Upper lobe of right lung (tissue), 1 donor: ENCODE measurements at places on chromosomes 7 and 10.

DNA sequence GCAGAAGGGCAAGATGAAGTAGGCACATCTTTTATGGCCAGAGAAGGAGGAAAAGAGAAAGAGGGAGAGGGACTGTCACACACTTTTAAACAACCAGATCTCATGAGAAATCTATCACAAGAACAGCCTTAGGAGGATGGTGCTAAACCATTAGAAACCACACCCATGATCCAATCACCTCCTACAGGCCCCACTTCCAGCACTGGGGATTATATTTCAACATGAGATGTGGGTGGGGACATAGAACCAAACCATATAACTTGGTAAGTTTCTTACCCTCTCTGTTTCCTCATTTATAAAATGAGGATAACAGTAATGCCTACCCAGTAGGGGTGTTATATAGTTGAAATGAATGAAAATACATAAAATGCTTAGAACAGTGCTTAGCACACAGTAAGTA lies 66.0 kb downstream of the CHCHD3 start:
- no peak for DNase-seq

DNA sequence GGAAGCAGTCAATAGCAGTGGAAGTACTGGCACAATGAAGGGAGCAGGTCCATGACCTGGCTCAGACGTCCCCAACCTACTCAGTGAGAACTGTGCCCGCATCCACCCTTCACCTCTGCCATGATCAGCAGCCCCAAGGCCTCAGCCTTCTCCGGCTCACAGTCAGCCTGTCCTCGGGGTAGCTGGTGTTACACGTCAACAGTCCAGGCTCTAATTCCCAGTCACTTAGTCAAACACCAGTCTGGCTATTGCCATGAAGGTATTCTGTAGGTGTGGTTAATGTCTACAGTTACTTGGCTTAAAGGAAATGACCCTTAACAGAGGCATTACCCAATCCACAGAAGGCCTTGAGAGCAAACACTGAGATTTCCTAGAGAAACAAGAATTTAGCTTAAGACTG lies 49.1 kb downstream of the GRB10 start:
- DNase-seq = no peak

DNA sequence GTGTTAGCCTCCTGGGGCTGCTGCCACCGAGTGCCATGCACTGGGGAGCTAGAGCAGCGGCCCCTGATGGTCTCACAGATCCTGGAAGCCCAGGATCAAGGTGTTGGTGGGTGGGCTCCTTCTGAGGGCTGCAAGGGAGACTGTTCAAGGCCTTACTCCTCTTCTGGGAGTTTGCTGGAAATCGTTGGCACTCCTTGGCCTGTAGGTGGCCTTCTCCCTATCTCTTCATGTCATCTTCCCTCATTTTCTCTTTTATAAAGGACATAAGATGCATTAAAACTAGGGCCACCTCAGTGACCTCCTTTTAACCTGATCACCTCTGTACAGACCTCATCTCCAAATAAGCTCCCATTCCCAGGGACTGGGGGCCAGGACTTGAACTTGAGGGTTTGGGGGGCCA lies 27.0 kb upstream of the ZNF862 start:
- no peak for DNase-seq

- peak; percentile 51 for DNase-seq
Measured at GRCh38 chr10:79024296-79024695, 44.5 kb upstream of the ZMIZ1 start.

DNA sequence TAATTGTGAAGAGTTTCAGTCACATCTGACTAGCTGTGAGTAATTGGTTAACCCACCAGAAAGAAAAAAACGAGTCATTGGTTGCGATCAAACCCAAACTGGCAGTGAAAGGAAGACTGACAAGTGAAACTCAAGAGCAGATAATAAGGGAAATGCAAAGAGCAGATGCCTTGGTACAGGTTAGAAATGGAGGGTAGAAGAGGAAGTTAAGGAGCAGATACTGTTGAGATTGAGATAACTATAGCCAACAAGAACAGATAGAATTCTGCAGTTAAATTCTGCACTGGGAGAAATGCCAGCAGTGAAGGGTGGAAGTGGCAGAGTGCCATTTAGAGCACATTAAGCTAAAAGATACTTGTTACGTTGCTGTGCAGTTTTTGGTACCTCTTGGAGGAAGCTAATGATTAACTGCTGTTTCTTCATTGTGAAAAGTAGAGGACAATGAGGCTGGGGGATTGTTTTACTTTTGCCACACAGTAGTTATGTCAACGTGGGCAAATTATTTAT lies 65.8 kb downstream of the CDK13 start:
- DNase-seq = no peak

DNA sequence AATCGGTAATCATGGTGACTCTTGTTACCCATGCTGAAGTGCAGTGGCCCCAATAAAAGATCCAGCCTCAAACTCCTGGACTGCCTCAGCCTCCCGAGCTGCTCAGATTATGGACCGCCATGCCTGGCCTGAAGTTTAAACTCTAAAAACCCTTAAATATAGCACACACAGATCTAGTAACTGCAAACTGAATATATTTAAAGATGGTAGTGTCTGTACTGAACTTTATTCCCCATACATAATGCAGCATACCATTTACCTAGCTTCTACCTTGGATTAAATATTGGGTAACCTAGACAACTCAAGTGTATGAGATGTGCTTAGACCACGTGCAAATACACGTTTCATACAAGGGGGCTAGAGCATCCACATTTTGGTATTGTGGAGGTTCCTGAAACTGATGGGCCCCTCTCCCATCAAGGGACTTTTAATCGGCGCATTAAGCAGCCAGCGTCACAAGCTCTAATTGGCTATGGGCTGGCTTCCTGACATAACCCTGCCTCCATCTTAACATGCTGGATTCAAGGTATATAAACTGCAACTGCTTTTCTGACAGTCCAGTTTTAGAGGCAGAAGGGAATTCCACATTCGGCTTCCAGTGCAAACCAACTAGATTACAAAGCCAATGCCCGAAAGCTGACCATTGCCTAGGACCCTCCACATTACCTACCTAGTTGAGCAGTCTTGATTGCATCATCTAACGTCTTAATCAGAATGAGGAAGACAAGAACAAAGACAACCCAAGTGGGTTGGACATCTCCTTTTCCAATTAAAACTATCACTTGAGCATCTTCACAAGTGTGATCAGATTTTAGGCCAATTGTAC lies 13.0 kb downstream of the HNRNPA2B1 start:
- no peak for DNase-seq

DNA sequence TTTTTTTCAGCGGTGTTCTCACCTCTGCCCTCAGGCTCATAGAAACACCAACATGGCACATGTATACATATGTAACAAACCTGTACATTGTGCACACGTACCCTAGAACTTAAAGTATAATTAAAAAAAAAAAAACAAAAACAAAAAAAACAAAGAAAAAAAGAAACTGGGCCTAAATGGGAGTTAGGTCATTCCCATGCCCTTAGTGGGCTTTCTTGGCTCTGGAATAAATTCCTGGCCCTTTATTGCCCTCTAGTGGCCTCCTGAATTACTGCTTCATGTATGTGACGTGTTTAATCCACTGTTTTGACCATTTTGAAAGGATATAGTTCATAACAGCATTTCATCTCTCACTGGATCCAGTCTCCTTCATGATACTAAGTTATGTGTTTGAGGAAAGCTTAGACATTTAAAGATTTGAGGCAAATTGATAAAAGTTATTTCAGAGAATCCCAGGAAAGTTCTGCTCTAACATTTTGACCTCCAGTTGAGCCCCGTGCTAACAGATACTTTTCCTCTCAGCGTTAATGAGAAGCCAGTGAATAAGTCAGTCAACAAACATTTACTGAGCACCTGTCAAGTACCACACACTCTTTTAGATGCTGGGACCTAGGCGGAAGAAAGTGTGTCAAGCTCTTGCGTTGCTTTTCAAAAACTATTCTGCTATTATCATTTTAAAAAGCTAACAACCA lies 54.7 kb upstream of the SYPL1 start:
- no peak for DNase-seq

- peak; percentile 76 for DNase-seq
Measured at GRCh38 chr10:80599424-80599847, 61.7 kb downstream of the SH2D4B start.

GRCh38 chr7:123060446-123060845 lies 64.9 kb upstream of the TAS2R16 start:
- DNase-seq = no peak
